ENCODE measurements at places on chromosomes 5 and 9.

DNA sequence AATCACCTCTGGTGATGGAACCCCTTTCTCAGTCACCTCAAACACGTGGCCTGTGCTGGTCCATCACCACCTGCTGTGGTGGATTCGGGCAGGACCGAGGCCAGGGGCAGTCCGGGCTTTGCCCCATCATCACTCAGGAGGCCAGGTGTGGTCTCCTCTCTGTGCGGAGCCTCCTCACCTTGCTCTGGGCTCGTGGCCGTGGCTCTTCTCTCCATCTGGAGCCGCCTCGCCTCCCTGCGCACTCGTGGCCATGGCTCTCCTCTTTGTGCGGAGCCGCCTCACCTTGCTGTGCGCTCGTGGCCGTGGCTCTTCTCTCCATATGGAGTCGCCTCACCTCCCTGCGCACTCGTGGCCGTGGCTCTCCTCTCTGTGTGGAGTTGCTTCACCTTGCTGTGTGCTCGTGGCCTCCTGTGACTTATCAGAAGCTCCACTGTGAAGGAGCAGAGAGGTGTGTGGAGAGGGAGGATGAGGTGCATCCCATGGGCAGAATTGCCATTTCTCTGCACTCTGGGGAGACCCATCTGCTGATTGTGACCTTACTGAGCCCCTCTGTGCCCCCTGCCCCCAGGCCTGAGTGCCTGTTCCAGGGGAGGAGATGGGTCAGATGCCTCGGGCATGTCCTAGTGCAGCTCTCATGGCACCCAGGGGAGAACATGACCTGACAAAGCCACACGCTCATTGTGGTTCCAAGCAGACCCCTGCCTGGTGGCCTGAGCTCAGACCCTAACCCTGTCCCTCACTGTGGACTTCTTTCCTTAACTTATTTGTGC lies 276.6 kb upstream of the IRX2 start:
- DNase-seq, result no peak

DNA sequence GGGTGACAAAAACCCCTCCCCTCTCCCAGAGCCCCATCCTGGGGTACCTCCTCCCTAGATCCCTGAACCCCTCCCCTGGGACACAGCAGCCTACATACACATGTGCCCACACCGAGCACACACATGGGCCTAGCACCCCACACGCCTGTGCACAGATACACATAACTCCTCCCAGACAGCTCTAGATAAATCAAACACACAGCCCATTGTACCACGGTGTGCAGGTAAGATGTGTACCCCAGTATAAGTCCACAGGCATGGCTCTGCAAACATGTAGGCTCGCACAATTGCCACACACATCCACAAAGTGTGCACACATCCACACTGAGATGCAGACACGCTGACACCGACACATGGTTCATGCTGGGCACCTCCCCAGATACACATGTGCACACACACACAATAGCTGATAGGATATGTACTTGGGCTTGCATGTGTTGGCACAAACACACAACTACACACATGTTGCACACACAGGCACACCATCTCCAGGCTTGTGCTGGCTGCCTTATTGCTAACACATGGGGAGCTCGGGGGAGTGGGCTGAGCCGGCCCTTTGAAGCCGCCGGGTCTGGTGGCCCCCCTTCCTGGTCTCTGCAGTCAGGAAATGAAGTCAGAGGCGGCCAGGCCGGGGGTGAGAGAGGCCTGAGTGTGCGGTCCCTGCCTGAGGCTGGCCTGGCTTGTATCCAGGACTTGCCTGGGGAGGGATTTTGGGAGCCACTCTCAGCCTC lies 30.2 kb downstream of the GOLGA2 start:
- DNase-seq, result peak; percentile 64

- no peak for DNase-seq
Observed at GRCh38 chr9:72996684-72997314, 43.9 kb upstream of the ALDH1A1 start.

DNA sequence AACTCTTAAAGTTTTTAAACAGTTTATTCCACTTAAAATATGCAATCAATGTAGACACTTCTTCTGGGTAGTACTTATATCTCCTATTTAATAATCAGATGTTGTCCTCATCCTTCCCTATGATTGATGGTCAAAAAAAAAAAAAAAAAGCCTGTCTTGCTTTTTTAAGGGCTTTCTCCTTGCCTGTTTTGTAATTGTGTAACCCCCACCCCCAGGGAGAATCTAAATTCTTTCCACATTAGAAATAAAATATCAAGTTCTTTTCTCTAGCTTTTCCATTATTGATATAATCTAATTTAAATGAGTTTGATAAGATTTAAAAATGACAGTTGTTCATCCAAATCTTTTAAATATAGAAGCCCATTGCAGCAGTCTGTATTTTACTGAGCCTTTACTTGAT lies 119.7 kb downstream of the CHSY3 start:
- no peak for DNase-seq

GRCh38 chr9:14155237-14155636 lies 158.7 kb downstream of the NFIB start:
- no peak for DNase-seq

- DNase-seq, result no peak
Observed at GRCh38 chr9:28379082-28379481, 805.8 kb upstream of the C9orf72 start.

- DNase-seq, result peak; percentile 37
Observed at GRCh38 chr9:125049212-125050049, 93.9 kb downstream of the SCAI start.

GRCh38 chr5:117713585-117714198 lies 1139.1 kb upstream of the SEMA6A start:
- peak; percentile 34 for DNase-seq

- no peak for DNase-seq
Observed at GRCh38 chr5:50580506-50580905, 85.9 kb upstream of the PARP8 start.

DNA sequence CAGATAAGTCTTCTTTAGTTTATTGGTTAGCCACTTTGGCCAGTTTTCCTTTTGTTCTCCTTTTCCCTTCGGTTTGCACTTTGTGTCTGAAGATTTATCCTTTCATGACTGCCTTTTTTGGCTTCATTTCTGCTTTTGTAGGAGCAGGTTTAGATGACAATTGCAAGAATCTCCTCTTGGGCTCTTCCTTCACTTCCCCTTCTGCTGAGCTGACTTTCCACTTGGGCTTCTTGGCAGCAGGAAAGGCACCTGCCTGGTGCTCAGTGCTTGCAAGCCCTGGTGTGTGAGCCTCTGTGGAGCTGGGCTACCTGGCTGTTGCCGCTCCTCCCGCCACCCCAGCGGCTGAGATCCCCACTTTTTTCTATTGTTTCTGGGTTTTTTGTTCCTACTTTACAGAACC lies 7.3 kb downstream of the CCDC112 start:
- no peak for DNase-seq

DNA sequence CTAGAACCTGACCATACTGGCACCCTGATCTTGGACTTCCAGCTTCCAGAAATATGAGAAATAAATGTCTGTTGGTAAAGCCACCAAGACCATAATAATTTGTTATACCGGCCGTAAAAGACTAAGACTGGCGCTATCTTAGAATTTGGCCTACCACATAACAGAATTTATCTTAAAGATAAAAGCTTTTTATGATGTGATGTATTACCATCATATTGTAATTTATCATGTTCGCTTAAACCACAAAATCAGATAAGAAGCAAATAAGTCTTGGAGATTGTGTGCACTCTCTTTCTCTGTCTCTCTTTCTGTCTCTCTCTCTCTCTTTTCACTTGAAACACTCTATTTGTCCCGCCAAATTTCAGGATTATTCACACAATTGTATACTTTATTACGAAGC lies 35.6 kb downstream of the FST start:
- DNase-seq, result no peak
